ENCODE measurements at places on chromosomes 11 and 22.

GRCh38 chr22:24727218-24727851 lies 47.2 kb downstream of the PIWIL3 start:
- peak; percentile 53 for DNase-seq

DNA sequence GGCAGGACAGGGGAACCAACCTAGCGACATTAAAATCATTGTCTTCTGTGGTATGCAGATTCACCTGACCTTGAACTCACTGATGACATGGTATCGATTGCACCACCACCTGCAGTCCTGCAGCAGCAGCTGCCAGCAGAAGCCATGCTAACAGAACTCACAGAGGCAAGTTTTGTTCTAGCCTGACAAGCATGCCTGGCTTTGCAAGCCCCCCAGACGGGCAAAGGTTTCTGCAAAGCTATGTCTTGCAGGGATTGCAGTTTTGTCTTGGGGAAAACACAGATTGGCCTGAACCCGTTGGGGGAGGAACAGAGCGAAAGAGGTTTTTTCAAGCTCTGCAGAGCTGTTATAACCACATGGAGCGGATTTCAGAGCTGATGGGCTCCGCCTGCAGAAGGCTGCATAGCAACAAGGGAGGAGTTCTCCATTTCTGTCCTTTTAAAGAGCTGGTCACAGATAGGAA lies 221.0 kb downstream of the HIPK3 start:
- no peak for DNase-seq

DNA sequence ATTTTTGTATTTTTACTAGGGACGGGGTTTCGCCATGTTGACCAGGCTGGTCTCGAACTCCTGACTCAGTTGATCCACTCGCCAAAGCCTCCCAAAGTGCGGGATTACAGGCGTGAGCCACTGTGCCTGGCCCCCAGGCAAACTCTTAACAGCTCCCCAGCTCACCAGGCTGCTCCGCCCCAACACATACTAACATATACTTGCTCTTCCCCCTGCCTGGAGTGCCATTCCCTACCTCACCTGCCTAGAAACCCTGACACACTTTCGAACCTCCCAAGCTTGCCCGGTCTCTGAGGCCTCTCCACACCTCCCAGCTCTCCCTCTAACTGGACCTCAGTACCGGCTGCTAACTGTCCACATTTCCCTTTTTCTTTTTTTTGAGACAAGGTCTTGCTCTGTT lies 8.5 kb downstream of the MAP4K2 start:
- no peak for DNase-seq

- DNase-seq = no peak
These were observed 1526.1 kb downstream of the FAM181B start for GRCh38 chr11:81207421-81208054.

- DNase-seq = no peak
These were observed 943 bp downstream of the CSF2RB start for GRCh38 chr22:36914390-36914752.

GRCh38 chr11:1567721-1568100 lies 4.4 kb downstream of the DUSP8 start:
- DNase-seq = no peak

GRCh38 chr22:41382098-41382578 lies 396 bp downstream of the TEF start:
- peak; percentile 32 for DNase-seq

DNA sequence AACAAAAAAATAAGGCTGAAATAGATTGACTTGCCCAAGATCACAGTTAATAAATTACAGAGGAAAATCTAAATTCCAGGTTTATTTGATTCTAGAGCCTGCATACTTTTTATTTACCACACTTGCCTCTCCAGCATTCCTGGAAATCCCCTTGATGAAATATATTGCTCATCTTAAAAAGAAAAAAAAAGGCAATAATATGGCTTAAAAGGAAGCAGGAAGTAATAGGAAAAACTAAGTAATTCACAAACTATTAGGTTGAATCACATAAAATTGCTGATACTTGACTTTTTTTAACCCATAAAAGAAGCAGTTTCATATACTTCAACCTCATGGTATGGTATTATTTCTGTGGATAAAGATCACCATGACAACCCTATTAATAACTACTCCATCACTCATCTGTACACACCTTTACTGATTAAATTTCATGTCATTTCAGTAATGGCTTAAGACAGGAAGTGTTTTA lies 52.9 kb downstream of the COPB1 start:
- no peak for DNase-seq

- no peak for DNase-seq
These were observed 134.0 kb downstream of the TRIM44 start for GRCh38 chr11:35796562-35796961.

- DNase-seq = peak; percentile 78
These were observed at the start of gene CDKN1C for GRCh38 chr11:2885678-2886081. Gene CDKN1C, minus strand, starts transcription at chr11:2885775. Its CDS starts 319 bp downstream, at chr11:2885456.

- DNase-seq = no peak
These were observed 282.3 kb downstream of the KIRREL3 start for GRCh38 chr11:126718276-126718675.

- no peak for DNase-seq
These were observed 1071.2 kb downstream of the LRRC4C start for GRCh38 chr11:40388097-40388818.

- DNase-seq = no peak
These were observed 1.3 kb downstream of the MACROD1 start for GRCh38 chr11:64164392-64165312.

GRCh38 chr22:37611207-37611606 lies 2.6 kb downstream of the GGA1 start:
- DNase-seq = no peak

DNA sequence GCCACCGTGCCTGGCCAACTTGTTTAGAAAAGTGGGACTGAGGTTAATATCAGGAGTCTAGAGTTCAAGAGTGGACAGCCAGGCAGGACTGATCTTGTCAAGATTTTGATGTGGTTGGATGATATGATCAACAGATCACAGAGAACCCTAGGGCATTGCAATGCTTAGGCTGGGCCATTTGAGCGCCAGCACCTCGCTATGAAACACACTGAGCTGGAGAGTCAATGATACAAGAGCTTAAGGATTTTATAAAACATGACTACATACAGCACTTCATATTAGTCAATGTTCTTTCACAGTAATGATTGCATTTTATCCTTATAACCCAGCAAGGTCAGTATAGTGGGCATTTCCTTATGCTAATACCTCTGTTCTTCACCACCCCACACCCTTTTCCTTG lies 15.4 kb upstream of the PEX26 start:
- no peak for DNase-seq

DNA sequence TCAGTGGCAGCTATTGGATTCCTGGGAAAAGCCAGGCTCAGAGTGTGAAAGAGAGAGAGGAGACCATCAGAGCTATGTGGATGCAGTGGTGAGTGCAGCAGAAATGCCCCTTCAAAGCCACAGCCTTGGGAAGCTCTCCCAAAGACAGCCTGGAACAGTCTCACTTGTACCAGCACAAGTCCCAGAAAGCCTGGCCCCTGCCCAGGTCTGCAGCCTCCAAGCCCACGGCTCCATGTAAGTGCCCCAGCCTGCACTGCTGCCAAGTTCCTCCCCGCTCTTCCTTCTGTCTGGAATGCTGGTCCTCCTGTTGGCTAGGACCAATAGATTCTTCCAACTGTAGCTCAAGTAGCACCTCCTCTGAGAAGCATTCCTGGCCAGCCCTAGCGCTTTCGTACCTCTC lies 539.7 kb downstream of the MIAT start:
- DNase-seq = no peak

DNA sequence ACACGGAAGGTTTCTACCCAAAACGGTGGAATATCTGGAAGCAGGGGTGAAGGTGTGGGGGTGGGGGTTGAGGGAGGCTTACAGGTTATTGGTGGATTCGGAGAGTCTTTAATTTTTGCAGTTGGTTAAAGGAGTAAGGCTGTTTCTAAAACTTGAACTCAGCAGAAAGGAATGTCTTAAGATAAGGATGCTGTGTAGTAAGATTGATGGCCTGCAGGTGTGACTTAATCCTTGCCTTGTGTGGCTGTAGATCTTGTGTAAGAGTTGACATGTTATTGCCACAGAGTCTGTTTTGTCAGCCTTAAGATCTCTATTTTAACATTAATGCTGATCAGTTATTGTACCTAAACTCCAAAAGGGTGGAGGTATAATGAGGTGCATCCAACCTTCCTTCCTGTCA lies 16.4 kb upstream of the OR6M1 start:
- no peak for DNase-seq

- DNase-seq = no peak
These were observed 3.3 kb downstream of the PCF11 start for GRCh38 chr11:83159902-83160865.

All from hematopoietic multipotent progenitor cell treated with erythropoietin and hydrocortisone succinate and interleukin-3 and kit ligand, for 15 days (in vitro differentiated cells).